ENCODE measurements at places on chromosomes 1 and 21.

DNA sequence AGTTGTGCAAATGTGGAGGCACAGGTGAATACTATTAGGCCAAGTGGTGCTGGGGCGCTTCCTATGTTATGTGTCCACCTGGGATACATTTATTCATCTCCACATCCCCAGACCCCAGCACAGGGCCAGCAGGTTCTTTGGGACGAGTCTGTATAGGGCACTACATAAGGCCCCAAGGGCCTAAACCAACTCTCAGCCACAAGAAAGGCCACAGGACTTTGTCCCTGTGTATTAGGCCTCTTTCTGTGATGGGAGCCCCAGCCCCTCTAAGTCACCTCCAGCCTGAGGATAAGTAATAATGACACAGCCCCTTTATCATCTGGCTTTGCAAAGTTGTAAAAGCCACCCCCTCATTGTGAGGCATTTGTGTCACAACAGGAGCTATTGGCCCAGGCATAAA is 79.2 kb upstream of the CD1D start:
- no peak for DNase-seq

DNA sequence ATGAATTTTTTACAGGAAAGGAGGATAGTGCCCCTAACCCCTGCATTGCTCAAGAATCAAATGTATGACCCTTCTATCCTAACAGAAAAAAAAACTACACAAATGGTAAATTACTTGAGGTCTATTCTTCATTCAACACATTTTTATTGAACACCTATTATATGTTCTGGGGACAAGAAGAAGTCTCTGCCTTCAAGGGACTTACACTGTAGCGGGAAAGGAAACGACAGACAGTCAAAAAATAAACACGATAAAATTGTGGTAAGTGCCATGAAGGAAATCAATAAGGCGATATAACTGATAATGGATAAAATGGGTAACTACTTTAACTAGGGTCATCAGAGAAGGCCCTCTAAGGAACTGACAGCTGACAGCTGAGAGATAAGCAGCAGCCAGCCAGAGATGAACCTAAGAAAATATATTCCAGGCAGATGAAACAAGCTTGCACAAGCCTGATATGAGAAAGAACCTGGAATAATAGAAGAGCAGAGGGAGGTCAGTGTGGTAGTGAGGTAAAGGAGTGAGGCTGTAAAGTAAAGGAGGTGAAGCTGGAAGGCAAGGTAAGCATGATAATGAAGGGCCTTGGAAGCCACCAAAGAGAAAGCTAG is 66.4 kb downstream of the PHTF1 start:
- DNase-seq, result no peak

DNA sequence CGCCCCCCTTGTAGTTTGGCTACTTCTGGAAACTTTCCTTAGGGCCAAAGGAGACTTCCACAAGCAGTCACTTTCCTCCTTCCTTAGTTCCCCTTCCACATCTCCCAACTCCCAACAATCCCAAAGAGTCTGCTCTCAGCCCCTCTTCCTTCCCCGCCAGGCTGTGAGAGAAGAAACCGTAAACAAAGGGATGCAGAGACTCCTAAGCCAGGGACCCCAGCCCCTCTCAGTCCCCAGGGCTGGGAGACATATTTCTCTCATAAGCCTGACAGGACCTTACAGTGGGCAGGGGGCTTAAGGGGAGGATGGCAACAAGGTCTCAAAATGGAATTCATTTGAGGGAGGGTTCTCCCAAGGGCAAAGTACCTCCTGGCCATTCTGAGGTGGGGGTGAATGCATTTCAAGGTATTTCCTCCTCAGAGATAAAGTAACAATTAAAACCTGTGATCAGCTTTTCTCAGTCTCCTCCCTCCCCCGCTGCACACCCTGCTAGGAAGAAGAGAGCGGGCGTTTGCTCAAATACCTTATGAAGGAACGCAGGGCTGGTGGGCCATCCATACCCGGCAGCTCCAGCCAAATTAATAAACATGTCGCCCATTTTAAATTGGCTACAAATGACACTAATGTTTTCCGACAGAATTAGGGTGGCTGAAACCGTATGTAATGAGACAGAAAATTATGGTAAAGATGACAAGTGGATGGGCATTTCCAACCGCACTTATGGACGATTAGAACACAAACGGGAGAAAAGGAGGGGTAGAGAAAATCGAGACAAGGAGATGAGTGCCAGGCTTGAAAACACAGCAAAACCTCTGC is 4.0 kb downstream of the BARHL2 start:
- DNase-seq, result no peak

DNA sequence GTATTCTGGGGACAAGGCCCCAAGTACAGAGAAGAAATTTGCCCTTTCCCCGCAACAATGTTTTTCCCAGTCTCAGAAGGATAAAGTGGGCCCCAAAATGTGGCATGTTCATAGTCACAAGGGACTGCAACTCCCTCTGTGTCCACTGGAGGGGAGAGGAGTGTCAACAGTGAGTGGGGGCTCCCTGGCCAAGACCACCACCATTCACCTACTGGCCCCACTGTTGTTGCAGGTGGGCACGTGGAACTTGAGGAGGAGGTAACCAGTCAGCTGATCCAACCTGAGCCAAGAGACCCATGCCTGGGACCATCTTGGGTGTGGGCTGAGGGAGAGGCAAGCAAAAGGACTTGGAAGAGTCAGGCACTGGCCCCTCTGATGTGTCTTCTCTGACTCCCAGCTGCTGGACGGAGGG is 777 bp downstream of the NUDT17 start:
- peak; percentile 24 for DNase-seq

DNA sequence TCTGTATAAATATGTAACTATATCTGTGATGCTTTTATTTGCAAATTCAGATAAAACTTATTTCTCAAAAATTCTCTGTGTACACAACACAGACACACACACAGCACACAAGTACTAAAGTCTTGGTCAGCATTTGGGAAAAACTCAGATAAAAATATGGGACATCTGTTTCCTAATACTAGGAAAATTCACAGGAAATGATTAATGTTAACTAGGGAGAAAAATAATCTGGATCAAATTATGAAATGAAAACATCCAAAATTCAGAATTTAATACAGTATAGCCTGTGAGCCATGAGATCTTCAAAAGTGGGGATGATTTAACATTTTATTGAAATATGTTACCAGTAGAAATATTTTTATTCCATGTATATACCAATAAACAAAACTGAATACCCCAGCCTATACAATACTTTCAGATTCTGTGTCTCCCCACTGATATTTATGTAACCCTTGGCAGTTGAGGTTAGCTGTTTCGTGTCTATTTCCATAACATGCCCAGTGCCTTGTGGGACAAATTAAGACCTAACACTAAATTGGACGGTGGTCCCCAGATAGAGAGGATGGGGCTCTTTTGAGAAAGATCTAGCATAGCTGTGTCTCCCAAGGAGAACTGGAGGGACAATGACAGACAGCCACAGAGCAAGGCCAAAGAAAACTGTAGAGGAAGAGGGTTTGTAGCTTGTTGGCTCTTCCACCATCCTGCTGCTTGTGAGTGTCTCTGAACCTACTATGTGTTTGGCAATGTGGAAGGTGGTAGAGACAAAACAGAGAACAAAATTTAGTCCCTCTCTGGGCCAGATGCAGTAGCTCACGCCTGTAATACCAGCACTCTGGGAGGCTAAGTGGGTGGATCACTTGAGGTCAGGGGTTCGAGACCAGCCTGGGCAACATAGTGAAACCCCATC is 47.2 kb downstream of the GNG12 start:
- DNase-seq, result no peak

- no peak for DNase-seq
These were observed 17.3 kb downstream of the DPH5 start for GRCh38 chr1:101008229-101008834.

DNA sequence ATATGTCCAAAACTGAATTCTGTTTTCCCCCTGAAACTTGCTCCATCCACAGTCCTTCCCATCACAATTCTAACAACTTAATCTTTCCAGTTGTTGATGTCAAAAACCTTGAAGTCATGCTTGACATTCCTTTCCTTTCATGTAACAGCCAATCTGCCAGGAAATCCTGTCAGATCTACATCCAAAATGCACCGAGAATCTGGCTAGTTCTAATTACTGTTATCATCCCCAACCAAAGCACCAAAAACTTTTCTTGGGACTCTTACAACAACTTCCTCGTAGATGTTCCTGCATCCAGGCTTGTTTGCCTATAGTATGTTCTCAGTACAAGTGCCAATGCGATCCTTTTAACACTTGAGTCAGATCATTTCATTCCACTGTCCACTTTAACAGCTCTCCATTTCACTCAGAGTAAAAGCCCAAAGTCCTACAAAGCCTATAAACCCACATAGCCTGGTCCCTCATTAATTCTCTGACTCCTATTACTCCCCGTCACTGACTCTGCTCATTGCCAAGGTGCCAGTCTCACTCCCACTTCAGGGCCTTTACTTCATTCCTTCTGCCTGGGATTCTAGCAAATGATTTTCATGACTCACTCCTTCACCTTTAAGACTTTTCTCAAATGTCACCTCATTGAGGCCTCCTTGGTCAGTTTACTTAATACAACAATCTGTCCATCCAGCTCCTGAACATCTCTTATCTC is 493.2 kb upstream of the NFIA start:
- DNase-seq, result no peak

- DNase-seq, result no peak
These were observed 70.4 kb upstream of the HMCN1 start for GRCh38 chr1:185663771-185664296.

Data from CD4-positive, alpha-beta T cell treated with Interleukin-15 for 1 hour (primary cell).